ENCODE measurements at places on chromosomes 5 and 9. TPM values are rescaled to one million over a fixed set of nuclear protein-coding genes. Genes with fewer than 3 reads are reported as not detected.

Gene CCL27
- not detected for total RNA-seq

Gene IL13
- total RNA-seq = not detected

Gene TLR4
- total RNA-seq = 32.8 TPM

Gene MYMK
- not detected for total RNA-seq

Gene KIF2A
- total RNA-seq = 97.7 TPM

Gene PSAT1
- 31.2 TPM for total RNA-seq

Gene CCL28
- total RNA-seq = 0.65 TPM

Gene HTR1A
- not detected for total RNA-seq

Gene ARSI
- total RNA-seq = under 0.01 TPM

Gene SLC36A2
- total RNA-seq = not detected

Gene FOXD4L6
- not detected for total RNA-seq

Gene PCDHA12
- not detected for total RNA-seq

Gene TRPM6
- under 0.01 TPM for total RNA-seq

Gene MAMDC2
- 6.5 TPM for total RNA-seq

Gene HMCN2
- total RNA-seq = 0.15 TPM

Gene CLTA
- total RNA-seq = 378 TPM

Gene CDKN2B-AS1
- total RNA-seq = 2.3 TPM

Gene IFNA21
- not detected for total RNA-seq

Gene LMBRD2
- total RNA-seq = 7.9 TPM
